ENCODE measurements at places on chromosomes 5 and 9. TPM values are rescaled to one million over a fixed set of nuclear protein-coding genes. Genes with fewer than 3 reads are reported as not detected.

The LECT2 gene
- total RNA-seq: not detected

The CTNNA1 gene
- 400 TPM for total RNA-seq

The INSYN2B gene
- total RNA-seq: not detected

The ANKRD33B gene
- total RNA-seq: 0.66 TPM

The TMEM252 gene
- not detected for total RNA-seq

The ADAMTSL2 gene
- total RNA-seq: 0.24 TPM

The PIP5K1B gene
- total RNA-seq: 74.2 TPM

The ADAMTS2 gene
- total RNA-seq: 2.9 TPM

The GPR150 gene
- total RNA-seq: 0.27 TPM

The BAAT gene
- 0.30 TPM for total RNA-seq

The SPATA31A1 gene
- not detected for total RNA-seq

The APBA1 gene
- 6.3 TPM for total RNA-seq

The TXNDC15 gene
- 31.8 TPM for total RNA-seq

The ZNF483 gene
- 2.8 TPM for total RNA-seq

The IFNB1 gene
- not detected for total RNA-seq

DNA sequence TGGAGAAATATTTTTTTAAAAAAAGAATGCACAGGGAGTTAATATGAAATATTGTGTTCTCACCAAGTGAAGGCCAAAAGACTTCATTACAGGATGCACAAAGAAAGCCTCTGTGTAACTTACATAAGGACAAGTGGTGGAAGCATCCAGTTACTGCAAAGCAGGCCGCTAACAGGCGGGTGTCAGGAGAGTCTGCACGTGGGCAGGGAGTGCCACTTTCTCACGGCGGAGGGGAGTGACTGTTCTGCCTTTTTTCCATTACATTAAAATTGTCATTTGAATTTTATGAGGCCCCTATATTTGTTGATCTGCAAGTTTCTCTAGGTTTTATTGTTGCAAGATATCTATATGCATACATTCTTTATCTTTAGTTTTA lies 28.1 kb upstream of the SPATA31E1 start:
- no peaks in the 10 kb centered on the region for H3K36me3 ChIP-seq
- H3K27ac ChIP-seq: no peak overlapping the region
- no peaks in the 10 kb centered on the region for H3K4me1 ChIP-seq
- DNase-seq: no peak
- H3K4me3 ChIP-seq: no peak overlapping the region

DNA sequence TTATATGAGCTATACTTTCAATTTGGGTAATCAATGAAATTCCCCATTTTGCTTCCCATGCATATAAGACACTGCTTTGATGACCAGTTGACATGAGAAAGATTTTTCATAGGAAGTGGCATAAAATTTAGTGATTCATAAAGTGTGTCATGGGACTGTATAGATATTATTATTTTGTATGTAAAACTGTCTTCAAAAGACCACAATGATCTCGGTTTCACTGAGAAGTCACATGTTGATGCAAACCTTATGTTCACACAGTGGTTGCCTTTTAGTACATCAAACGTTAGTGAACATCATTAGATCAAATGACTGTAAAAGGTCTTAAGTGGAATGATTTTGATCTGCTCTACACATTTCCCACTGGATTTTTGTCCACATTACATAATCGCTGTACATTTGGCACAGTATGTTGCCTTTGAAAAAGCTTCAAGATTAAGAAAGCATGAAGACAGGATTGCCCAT lies 349.2 kb upstream of the MEF2C start:
- H3K4me3 ChIP-seq: no peak overlapping the region
- H3K27me3 ChIP-seq: no peaks in the 10 kb centered on the region
- H3K27ac ChIP-seq: no peak overlapping the region
- no peaks in the 10 kb centered on the region for H3K4me1 ChIP-seq
- H3K36me3 ChIP-seq: no peaks in the 10 kb centered on the region

DNA sequence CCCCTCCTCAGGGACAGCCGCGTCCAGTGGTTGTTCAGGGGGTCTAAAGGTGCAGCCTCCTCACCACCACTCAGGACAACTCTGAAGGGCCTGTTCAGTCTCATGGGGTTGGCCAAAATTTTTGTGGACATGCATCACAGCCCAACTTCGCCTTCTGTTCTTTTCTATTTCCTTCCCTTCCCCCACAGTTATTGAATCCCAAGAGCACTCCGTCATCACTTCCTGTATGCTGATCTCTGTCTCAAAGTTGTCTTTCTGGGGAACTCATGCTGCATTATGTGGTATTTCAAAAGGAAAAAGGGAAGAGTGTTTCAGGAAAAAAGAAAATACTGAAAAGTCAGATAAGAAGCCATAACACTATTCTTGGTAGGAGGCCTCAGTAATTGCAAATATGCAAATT lies 355.4 kb downstream of the CAAP1 start:
- no peaks in the 10 kb centered on the region for H3K4me1 ChIP-seq
- no peak overlapping the region for H3K27ac ChIP-seq
- H3K36me3 ChIP-seq: no peaks in the 10 kb centered on the region
- H3K27me3 ChIP-seq: no peaks in the 10 kb centered on the region
- no peak overlapping the region for H3K4me3 ChIP-seq
- no peak for DNase-seq

GRCh38 chr9:136618580-136619547 lies 43.9 kb upstream of the EGFL7 start:
- H3K36me3 ChIP-seq: no peaks in the 10 kb centered on the region
- H3K4me3 ChIP-seq: no peak overlapping the region
- DNase-seq: peak; percentile 57
- no peaks in the 10 kb centered on the region for H3K27me3 ChIP-seq
- peaks cover 16% of the 10 kb centered on the region for H3K4me1 ChIP-seq

DNA sequence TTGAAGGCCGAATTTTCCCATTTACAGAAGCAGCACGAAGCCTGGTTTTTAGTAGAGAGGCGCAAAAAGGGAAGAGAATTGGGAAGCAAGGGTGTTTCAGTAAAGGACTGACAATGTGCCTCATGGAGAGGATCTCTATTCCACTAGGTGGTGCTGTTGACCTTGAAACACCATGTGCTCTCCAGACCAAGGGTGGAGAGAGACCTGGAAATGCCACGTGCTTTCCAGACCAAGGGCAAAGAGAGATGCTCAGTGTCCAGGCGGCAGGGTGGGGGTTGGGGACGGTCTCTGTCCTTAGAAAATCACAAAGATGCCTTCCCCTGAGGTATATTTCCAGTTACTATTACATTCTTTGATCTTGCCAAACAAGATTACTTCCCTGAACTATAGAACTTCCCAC lies 425.3 kb downstream of the CSNK1G3 start:
- no peaks in the 10 kb centered on the region for H3K4me1 ChIP-seq
- H3K27ac ChIP-seq: no peak overlapping the region
- peak; percentile 33 for DNase-seq
- H3K4me3 ChIP-seq: no peak overlapping the region
- H3K36me3 ChIP-seq: no peaks in the 10 kb centered on the region
- no peaks in the 10 kb centered on the region for H3K27me3 ChIP-seq

DNA sequence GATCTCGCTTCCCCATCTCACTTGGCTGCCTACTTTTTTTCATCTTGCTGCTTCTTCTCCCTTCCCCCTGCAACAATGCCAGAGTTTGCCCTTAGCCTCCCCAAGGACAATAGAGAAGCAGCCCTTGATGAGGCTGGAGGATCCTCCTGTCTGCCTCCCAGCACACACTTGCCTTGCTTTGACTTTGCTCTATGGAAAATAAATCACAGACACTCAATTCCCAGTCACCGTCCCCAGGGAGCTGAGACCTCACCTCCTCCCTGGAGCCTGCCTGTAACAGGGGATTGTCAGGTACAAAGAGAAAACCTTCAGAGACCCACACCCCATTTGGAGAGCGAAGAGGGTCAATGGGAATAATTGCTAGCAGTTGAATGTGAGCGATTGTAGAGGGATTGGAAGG lies 242.1 kb upstream of the ZNF462 start:
- no peaks in the 10 kb centered on the region for H3K27me3 ChIP-seq
- H3K36me3 ChIP-seq: no peaks in the 10 kb centered on the region
- no peak overlapping the region for H3K4me3 ChIP-seq
- H3K4me1 ChIP-seq: no peaks in the 10 kb centered on the region
- no peak overlapping the region for H3K27ac ChIP-seq

GRCh38 chr9:132415181-132415580 lies 5.2 kb downstream of the CFAP77 start:
- peaks cover 13% of the 10 kb centered on the region for H3K4me1 ChIP-seq
- no peak for DNase-seq
- H3K36me3 ChIP-seq: no peaks in the 10 kb centered on the region
- peaks cover 29% of the 10 kb centered on the region for H3K27me3 ChIP-seq
- H3K27ac ChIP-seq: no peak overlapping the region

- H3K36me3 ChIP-seq: no peaks in the 10 kb centered on the region
- no peaks in the 10 kb centered on the region for H3K4me1 ChIP-seq
- H3K27me3 ChIP-seq: no peaks in the 10 kb centered on the region
Observed at GRCh38 chr9:127479507-127480081, 28.3 kb downstream of the LRSAM1 start.

DNA sequence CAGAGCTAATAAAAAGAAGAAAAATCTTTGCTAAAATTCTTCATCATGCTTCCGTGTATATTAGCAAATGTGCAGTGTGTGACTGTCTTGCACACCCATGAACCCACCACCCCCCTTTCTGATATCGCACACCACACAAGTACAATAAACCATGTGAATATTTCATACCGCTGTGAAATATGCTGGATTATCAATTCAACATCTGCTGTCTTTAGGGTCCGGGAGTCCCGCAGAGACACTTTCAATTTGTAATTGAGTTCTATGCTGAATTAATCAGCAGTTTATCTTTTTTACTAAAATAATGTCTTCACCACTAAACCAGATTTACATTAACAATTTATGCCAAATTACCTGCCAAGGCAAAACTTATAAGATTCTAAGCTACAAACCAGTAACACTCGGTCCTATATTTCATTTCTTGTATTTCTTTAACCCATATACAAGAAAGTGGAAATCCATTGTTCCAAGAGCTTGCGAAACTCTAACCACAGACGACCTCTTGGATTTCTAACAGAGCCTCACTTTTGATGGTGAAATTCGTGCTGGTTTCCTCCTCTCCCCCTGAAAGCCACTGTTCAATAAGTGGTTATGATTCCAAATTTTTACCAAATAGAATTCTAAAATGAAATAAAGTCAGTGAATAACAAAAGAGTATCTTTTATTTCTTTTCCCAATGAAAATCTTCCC lies 44.2 kb downstream of the PSMB7 start:
- no peak for DNase-seq
- H3K27ac ChIP-seq: no peak overlapping the region
- no peaks in the 10 kb centered on the region for H3K27me3 ChIP-seq
- no peaks in the 10 kb centered on the region for H3K36me3 ChIP-seq

DNA sequence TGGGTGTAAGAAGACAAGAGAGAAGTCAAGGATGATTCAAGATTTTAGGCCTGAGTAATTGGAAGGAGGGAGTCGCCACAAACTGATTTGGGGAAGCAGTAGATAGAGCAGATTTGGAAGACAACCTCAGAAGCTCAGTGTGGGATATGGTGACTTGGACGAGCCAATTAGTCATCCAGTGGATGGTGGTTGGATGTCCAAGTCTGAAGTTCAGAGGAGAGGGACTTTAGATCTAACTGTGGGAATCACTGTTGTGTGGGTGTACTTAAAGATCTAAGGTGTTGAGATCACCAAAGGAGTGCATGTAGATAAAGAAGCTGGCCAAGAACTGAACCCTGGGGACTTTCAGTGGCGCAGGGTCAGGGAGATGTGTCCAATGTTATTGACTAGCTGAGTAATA lies 2.2 kb downstream of the IDNK start:
- H3K36me3 ChIP-seq: no peaks in the 10 kb centered on the region
- no peaks in the 10 kb centered on the region for H3K27me3 ChIP-seq
- DNase-seq: no peak
- no peak overlapping the region for H3K27ac ChIP-seq
- no peak overlapping the region for H3K4me3 ChIP-seq

GRCh38 chr5:160773646-160774410 lies 78.2 kb downstream of the ATP10B start:
- H3K4me3 ChIP-seq: no peak overlapping the region
- DNase-seq: no peak
- no peaks in the 10 kb centered on the region for H3K4me1 ChIP-seq
- H3K36me3 ChIP-seq: no peaks in the 10 kb centered on the region
- no peaks in the 10 kb centered on the region for H3K27me3 ChIP-seq

DNA sequence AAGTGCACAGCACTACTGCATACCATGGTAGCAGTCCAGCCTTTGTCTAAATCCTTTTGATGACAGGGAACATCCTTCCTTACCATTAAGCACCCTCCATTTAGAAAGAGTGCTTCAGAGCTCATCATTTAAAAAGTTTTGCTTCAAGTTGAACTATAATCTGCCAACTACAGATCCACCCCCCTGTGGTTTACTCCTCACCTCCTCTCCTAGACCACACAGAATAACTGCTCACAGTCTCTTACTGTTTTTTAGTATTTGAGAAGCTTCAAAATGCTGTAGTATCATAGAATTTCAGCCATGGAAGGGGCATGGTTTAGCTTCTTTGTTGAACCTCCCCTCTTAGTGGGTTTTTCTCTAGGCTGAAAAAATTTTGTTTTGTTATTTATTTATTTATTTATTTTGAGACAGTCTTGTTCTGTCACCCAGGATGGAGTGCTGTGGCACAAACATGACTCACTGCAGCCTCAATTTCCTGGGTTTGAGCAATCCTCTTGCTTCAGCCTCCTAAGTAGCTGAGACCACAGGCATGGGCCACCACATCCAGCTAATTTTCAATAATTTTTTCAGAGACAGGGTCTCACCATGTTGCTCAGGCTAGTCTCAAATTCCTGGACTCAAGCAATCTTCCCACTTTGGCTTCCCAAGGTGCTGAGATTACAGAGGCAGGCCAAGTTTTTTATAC lies 384.3 kb upstream of the RFX3 start:
- H3K36me3 ChIP-seq: no peaks in the 10 kb centered on the region
- DNase-seq: no peak
- no peak overlapping the region for H3K27ac ChIP-seq
- H3K27me3 ChIP-seq: no peaks in the 10 kb centered on the region
- no peaks in the 10 kb centered on the region for H3K4me1 ChIP-seq

- H3K27me3 ChIP-seq: no peaks in the 10 kb centered on the region
- DNase-seq: no peak
- H3K4me1 ChIP-seq: no peaks in the 10 kb centered on the region
- peaks cover 4% of the 10 kb centered on the region for H3K36me3 ChIP-seq
- no peak overlapping the region for H3K4me3 ChIP-seq
- no peak overlapping the region for H3K27ac ChIP-seq
Observed at GRCh38 chr9:120532891-120533290, 47.1 kb downstream of the CDK5RAP2 start.

DNA sequence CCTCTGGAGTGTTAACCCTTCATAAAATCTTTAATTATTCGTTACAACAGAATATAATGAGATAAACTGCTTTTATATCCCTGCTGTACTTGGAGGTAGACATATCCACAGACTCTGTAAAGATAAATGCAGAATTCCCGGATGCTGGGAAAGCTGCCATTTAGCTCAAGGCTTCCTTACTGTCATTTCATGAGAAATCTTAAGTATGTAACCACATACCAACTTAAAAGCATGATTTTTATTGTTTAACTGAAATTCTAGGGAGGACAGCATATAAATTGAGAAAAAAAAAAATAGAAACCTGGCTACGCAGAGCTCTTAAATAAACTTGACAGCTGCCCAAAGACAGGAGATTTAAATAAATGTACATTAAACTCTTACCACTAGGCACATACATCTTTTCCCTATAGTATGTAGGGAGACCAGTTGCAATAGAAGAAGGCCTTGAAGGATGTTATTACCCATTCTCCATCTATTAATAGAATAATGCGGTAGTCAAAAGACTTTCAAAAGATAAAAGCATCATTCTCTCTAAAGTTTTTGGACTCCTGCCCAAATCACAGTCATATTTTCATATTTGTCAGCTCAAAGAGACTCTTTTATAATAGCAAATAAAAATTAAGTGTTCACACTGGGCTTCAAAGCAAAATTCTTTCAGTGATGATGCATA lies 373.8 kb downstream of the NDUFS4 start:
- no peaks in the 10 kb centered on the region for H3K4me1 ChIP-seq
- no peak overlapping the region for H3K4me3 ChIP-seq
- no peak overlapping the region for H3K27ac ChIP-seq
- no peaks in the 10 kb centered on the region for H3K27me3 ChIP-seq
- H3K36me3 ChIP-seq: no peaks in the 10 kb centered on the region

Data from colonic mucosa (tissue), 4 donors.